ENCODE measurements at places on chromosomes 4 and X. TPM values are rescaled to one million over a fixed set of nuclear protein-coding genes. Genes with fewer than 3 reads are reported as not detected.

DNA sequence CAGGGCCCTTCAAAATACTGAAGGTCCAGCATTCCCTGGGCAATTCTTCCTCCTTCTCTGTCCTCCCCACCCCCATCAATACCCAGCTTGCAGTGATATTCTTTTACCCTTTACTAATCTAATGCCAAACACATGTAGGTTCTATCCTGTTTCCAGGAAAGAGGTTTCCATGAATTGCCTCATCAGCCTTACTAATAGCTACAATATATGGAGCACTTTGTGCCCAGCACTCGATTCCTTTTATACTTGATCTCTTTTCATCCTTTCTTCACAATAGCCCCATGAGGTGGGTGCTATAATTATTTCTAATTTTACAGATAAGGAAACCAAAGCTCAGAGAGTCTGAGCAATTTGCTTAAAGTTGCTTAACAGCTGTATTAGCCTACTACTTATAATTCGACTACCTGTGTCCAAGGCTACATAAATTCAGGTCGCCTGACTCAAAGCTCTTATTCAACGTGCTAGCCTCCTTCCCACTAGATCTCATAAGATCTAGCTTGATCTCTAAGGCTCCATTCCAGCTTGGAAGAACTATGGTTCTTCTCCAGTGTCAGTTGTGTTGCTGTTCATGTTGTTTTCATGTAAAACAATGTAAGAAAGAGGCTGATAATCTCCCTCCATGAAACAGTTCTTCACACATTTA, 229.6 kb upstream of the PGRMC2 start:
- peak; percentile 66 for DNase-seq

GRCh38 chr4:168871632-168872031, 138.4 kb downstream of the CBR4 start:
- DNase-seq: no peak

- DNase-seq: no peak
Measured at GRCh38 chr4:56388306-56388705, 1.0 kb upstream of the AASDH start.

DNA sequence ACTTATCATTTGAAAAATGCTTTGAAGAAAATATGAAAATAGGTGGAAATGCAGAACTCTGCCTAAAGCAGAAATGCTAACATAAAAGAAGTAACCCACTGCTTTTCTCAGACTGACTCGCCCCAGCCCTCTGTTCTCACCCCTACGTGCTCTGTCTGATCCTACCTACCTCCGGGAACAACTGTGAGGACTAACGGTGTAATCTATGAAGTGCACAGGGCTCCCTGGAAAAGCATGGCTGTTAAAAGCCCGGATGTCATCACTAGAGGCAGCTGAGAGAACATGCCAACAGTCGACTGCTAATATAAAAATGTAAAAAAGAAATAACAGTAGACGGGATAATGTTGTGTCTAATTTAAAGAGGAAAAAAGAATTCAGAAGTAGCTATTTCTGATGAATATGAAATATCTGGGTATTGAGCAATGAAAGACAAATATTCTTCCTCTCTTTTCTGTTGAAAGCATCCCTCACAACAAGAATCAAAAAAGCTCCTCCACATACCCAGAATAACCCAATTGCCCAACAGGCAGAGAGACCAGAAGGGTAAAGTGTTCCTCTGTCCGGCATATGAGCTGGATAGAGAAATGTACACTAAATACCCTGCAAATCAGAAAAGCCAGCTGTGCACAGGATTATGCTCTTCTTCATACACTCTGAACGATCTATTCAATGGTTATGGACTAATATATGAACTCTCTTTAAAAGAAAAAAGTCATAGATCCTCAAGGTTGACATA, 130.7 kb downstream of the TSPAN5 start:
- DNase-seq: no peak

DNA sequence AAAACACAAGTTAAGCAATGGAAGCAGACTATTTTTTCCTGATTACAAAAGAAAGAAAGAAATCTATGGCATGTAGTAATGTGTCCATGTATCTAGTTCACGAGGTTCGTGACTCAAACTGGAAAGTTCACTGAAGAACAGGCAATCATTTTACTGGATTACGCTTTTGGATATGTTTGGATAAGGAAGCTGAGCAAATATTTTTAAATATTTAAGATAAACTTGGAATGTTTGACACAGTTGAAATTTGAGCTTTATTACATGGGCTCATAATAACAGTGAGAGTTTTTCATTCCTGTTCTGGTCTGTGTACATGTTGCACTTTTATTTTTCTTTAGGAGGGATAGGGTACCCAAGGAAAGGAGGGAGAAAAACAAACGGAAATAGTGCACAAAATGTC, 244.2 kb upstream of the GK2 start:
- DNase-seq: no peak

- DNase-seq: no peak
Measured at GRCh38 chr4:147853706-147854105, 121.8 kb downstream of the ARHGAP10 start.

- no peak for DNase-seq
Measured at GRCh38 chrX:129754056-129755024, 15.6 kb downstream of the XPNPEP2 start.

DNA sequence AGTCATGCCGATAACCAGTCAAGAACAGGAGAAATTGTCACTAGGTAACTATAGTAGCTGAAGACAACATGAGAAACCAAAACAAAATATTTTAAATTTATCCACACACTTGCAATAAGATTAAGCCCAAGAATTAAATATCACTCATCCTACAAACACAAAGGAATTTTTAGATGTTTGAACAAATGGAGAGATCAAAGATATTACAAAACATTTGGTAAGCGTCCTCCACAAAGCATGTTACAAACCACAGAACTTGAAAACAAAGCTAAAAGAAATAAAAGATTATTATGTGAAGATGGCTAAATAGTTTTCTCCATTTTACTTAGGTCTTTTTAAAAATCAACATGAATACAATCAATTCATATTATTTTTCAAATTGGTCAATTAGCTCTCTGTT, 631.9 kb upstream of the INTU start:
- no peak for DNase-seq

GRCh38 chr4:81845273-81845672, 373.6 kb upstream of the RASGEF1B start:
- DNase-seq: no peak

- no peak for DNase-seq
Measured at GRCh38 chr4:154332681-154333421, 158.7 kb downstream of the DCHS2 start.

GRCh38 chr4:39883646-39884045, 94.1 kb downstream of the PDS5A start:
- DNase-seq: no peak

DNA sequence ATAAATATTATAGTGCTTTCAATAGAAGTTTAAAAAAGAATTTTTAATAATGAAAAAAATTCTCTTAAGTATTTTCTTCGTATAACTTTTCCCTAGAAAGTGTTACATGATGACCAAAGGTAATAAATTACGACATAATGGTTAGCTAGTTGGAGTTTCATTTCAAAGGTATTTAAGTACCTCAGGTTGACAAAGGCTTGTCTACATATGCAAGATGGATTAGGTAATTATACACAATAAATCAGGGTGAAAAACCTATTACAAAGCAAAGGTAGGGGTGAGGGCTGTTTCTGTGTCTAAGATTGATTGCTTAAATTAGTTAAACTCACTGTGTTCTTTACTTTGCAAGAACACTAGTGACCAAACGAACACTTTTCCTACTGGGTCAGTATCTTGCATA, 508.5 kb upstream of the FAT1 start:
- DNase-seq: no peak

DNA sequence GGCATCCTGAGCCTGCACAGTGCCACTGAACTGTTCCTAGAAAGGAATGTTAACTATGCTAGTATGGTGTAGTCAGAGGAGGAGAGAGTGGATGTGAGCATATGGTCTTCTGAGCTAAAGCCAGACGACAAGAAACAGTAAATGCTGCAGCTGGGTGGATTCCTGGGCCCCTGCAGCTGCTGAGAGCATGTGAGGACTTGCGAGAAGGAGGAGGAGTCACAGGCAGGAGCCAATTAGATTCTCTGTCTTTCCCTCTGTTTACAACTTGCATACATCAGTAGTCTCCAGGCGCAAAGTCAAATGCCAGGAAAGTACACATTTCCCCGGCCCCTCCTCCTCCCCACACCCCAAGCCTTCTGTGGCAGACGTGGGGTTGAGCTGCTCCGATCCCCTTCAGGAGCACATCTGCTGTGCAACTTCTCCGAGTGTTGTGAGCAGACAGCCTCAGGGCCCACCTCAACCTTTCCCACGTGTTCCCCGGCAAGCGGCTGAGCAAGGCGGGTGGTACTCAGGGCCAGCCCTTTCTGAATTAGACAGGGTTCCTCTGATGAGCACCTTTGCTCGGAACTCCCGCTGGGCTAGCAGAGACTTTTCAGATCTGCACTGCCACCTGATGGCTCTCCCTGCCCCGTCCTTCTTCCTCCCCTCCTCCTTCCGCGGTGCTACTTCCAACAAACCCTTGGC, 108.7 kb upstream of the ATP6AP2 start:
- DNase-seq: peak; percentile 69

DNA sequence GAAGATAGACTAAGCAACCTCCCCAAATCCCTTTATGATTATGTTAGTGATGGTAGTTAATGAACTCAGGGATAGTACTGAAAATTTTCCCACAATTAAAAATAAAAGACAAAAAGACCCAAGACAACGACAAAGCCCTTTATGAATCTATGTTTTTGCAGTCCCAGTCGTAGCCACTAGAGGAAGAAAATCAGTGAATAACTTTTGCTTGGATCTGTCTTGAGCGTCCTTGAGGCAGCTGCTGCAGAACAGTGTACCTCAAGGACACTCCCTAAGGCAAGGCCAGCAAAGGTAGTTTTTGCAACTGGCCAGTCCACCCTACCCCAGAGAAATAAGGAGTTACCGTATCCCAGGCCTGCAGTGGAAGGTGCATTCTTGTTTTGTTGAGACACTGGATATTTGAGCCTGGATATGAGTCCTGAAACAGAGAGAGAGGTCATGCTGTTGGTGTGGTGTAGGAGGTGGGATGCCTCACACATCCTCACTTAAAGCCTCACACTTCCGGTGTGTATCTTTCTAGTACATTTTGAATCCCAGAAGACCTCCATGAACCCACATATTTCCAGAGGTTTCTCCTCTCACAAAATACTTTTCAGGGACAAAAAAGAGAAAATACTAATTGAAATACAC, 8.7 kb upstream of the TIMM8A start:
- DNase-seq: no peak

DNA sequence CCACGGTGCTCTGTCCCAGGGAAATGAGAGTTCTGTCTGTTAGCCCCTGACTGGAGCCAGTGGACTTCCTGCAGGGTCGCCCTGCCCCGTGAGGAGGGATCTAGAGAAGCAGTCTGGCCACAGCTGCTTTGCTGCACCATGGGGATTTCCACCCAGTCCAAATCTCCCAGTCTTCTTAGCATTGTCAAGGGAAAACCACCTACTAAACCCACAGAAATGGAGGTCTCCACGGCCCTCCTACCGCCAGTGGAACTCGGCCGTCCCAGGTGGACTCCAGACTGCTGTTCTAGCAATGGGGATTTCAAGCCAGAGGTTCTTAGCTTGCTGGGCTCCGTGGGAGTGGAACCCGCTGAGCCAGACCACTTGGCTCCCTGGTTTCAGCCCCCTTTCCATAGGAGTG, 133.3 kb upstream of the PCDH7 start:
- DNase-seq: no peak

- no peak for DNase-seq
Measured at GRCh38 chrX:17820100-17820499, 41.0 kb downstream of the RAI2 start.

DNA sequence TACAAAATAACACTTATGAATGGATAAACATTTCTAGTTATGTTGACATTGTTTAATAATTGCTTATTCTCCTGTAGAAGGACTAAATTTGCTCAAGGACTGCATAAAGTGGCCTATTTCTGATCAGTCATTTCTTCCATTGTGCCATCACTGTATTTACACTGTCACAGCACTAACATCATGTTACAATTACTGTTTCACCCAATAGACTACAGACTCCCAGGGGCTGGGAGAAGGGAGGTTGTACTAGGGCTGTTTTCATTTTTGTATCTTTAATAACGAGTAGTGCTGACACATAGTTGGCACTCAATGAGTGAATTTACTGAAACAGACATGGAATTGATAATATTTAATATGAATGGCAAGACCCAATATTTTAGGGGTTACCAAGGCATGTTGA, 139.5 kb downstream of the SLC10A7 start:
- DNase-seq: no peak

DNA sequence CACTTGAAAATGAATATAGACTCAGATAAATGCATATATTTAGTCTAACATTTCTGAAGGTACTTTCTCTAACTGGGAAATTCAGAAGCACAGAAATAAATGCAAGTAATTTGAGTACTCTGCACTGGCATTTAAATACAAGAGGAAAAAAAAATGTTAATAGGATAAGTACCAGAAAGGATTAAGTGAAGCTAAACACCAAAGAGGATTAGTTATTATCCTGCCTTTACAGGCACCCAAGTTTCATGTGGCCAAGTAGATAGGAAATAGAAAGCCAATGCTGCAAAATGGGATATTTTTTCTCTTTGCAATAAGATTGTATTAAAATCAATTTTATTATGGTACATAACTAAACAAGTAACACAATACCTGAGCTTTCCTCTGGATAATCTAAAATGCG, 762.5 kb downstream of the PCDH7 start:
- DNase-seq: no peak

GRCh38 chr4:92497141-92497540, 193.4 kb downstream of the GRID2 start:
- no peak for DNase-seq

- no peak for DNase-seq
Measured at GRCh38 chr4:13903061-13903460, 275.5 kb upstream of the BOD1L1 start.

DNA sequence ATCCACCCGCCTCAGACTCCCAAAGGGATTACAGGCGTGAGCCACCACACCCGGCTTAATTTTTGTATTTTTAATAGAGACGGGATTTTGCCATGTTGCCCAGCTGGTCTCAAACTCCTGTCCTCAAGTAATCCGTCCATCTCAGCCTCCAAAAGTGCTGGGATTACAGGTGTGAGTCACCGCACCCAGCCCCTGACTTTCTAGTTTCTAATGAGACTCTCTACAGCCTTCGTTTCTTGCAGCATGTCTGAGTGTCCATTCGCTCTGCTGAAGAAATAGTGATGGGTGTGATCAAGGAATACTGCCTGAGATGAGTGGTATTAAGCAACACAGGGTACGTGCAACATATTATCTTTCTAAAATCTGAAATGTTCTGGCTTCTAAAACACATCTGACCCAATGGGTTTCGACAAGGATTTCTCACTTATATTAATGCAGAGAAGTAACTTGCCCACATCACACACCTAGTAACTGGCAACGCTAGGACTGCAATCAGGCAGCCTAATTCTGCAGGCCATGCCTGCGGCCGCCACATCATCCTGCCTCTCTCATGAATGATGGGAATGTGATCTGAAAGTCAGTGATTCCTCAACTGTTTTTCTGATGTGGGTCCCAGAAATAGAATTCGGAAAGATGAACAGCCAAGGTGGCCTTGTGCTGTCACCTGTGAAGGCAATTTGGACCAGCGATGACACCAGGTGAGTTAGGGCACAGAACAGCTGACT, 74.3 kb downstream of the RBM47 start:
- no peak for DNase-seq

EDNRA gene
- 23.4 TPM for polyA plus RNA-seq

HHIP gene
- 3.9 TPM for polyA plus RNA-seq

MAGEA10 gene
- polyA plus RNA-seq: not detected

CENPVL1 gene
- not detected for polyA plus RNA-seq

SMIM10 gene
- 12.7 TPM for polyA plus RNA-seq

SPIN2A gene
- 3.5 TPM for polyA plus RNA-seq

AMER1 gene
- 6.6 TPM for polyA plus RNA-seq

F8A1 gene
- 8.1 TPM for polyA plus RNA-seq

ZMAT1 gene
- polyA plus RNA-seq: 4.2 TPM

TENM3 gene
- polyA plus RNA-seq: 15.3 TPM

CCDC158 gene
- 0.75 TPM for polyA plus RNA-seq

HS6ST2 gene
- 46.5 TPM for polyA plus RNA-seq

Data from forelimb muscle (tissue), 1 donor.